T-helper 17 cell (primary cell): ENCODE measurements at places on chromosomes 4 and X. TPM values are rescaled to one million over a fixed set of nuclear protein-coding genes. Genes with fewer than 3 reads are reported as not detected.

Gene GLUD2
- total RNA-seq: not detected

Gene GPR173
- not detected for total RNA-seq

Gene GLRB
- total RNA-seq: not detected

Gene ADGRL3
- total RNA-seq: not detected

Gene SMR3B
- total RNA-seq: not detected

Gene CDX4
- not detected for total RNA-seq

Gene FMR1NB
- not detected for total RNA-seq

Gene DCLK2
- not detected for total RNA-seq

Gene RBM47
- 3.4 TPM for total RNA-seq

Gene CHRDL1
- not detected for total RNA-seq

Gene MSN
- total RNA-seq: 344 TPM

Gene MAGEE2
- not detected for total RNA-seq

Gene ZDHHC15
- not detected for total RNA-seq

Gene SLC25A4
- 2.7 TPM for total RNA-seq

Gene FDCSP
- total RNA-seq: not detected

Gene HPGDS
- total RNA-seq: 0.37 TPM

Gene ARHGAP36
- not detected for total RNA-seq

Gene EPHA5
- not detected for total RNA-seq
